Stimulated activated CD4-positive, alpha-beta T cell treated with anti-CD3 and anti-CD28 coated beads, Interleukin-12 subunit alpha, Interleukin-12 subunit beta, amount 100 ng/mL, for 24 hours (primary cell): ENCODE measurements at places on chromosomes 7 and 10.

DNA sequence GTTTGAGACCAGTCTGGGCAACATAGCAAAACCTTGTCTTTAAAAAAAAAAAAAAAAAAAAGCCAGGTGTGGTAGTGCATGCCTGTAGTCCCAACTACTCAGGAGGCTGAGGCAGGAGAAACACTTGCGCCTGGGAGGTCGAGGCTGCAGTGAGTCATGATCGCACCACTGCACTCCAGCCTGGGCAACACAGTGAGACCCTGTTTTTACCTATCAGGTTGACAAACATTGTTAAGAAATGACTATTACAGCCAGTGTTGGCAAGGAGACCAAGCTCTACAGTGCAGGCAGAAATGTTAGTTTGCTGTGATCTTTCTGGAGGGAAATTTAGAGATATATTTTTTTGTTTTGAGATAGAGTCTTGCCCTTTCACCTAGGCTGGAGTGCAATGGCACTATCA is 37.3 kb downstream of the CUL1 start:
- DNase-seq: no peak

- DNase-seq: no peak
Measured at GRCh38 chr10:74406006-74406405, 255.0 kb downstream of the ADK start.

- no peak for DNase-seq
Measured at GRCh38 chr7:156665101-156665500, 24.5 kb downstream of the RNF32 start.

- no peak for DNase-seq
Measured at GRCh38 chr10:2938869-2939268, 128.5 kb upstream of the PFKP start.

- DNase-seq: no peak
Measured at GRCh38 chr10:104139221-104139620, 17.2 kb downstream of the SFR1 start.

DNA sequence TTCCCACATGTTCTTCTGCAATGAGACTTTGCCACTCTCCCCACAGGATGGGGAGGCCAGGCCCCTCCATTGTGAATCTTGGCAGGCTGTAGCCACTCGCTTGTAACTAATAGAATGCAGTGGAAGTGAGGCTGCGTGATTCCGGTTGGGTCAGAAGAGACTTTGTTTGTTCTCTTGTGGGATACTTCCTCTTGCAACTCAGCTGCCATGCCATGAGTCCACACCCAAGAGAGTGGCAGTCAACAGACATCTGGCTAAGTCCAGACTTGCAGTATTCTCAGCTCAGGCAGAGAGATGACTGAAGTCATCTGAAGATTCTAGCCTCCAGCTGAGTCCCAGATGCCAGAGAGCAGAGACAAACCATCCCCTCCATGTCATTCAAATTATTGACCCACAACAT is 153.4 kb upstream of the GDF10 start:
- no peak for DNase-seq

GRCh38 chr7:31051598-31052486 is at the start of gene ADCYAP1R1:
Gene ADCYAP1R1, plus strand, starts transcription at chr7:31052308. Its CDS starts 10,957 bp downstream, at chr7:31063265.
- no peak for DNase-seq

DNA sequence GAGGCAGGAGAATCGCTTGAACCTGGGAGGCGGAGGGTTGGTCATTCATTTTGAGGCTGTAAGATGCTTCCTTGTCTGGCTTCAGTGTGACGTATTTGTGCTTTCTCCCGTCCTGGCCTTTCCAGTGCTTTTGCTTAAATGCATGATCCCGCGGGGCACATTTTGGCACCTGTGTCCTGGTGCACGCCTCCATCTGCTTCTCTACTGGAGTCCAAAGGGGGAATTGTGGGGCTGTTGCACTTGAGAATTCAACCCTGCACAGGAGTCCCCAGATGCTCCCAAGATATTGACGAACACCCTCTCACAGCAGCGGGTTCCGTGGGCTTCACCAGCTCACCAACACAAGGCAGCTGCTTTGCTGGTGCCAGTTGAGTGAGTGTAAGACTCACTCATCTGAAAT is 10.3 kb upstream of the LRRC27 start:
- no peak for DNase-seq

- DNase-seq: no peak
Measured at GRCh38 chr10:105195831-105196230, 554.7 kb downstream of the SORCS3 start.

- DNase-seq: no peak
Measured at GRCh38 chr10:82128527-82128926, 253.5 kb downstream of the NRG3 start.

- no peak for DNase-seq
Measured at GRCh38 chr10:6170638-6171037, 32.1 kb upstream of the PFKFB3 start.

GRCh38 chr7:82821037-82821436 is 341.6 kb downstream of the PCLO start:
- no peak for DNase-seq
